ENCODE measurements at places on chromosomes 5 and 9.

DNA sequence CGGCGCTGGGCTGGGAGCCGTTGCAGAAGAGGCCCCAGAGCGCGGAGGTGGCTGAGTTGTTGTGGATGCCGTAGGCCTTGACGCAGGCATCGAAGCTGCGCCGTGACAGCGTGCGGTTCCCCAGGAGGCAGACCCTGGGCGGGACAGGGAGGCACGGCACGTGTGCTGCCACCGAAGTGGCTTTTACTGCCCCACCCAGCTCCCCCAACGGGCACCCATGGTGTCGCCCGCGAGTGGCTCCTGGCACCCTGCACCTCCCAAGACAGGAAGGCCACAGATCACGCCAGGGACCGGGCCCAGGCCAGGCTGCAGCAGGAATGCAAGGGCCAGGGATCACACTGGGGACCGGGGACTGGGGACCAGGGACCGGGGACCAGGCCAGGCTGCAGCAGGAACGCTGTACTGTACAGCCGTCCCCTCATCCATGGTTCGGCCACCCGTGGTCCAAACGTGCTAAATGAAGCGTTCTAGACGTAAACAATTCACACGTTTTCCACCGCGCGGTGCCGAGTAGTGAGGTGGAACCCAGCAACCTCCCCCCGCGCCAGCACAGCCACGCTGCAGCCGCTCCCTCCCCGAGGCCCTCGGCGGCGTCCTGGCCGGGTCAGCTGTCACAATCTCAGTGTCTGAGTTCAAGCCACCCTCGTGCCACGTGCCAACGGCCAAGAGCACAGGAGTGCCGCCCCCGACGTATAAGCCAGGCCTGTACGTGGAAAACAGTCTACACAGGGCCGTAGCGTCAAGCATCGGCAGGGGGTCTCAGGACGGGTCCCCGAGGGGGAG, 27.8 kb downstream of the SLC12A7 start:
- no peak for DNase-seq

DNA sequence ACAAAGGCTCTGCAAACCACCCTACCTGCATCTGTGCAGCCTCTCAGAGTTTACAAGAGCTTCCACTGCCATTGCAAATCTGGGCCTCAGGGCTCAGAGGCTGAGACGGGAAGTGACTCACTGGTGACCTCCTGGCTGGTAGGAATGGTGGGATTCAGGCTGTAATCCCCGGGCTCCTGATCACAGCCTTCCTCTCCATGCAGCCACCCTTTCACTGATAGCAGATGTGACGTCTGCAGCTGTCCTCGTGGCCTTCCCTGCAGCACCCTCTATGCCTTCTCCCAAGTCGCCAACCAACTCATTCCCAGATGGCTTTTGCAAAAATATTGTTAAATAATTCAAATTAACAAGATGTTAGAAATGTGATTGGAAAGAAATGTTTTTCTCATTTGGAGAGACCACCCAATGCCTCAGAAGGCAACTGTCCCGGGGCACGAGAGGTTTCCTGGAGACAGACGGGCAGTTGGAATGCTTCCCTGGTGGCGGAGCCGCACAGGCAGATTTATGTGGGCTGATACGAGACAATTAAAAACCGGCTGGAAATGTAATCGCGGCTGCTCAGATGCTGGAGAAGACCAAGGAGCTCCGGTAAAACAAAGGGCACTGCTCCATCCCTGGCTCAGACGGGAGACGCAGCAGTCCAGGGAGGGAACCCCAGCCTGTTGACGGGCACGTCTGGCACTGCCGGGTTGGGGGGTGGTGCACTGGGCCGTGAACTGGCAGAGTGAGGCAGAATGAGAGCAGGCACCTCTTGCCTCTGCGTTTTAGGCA, 34.4 kb upstream of the SLC25A51 start:
- DNase-seq, result no peak

DNA sequence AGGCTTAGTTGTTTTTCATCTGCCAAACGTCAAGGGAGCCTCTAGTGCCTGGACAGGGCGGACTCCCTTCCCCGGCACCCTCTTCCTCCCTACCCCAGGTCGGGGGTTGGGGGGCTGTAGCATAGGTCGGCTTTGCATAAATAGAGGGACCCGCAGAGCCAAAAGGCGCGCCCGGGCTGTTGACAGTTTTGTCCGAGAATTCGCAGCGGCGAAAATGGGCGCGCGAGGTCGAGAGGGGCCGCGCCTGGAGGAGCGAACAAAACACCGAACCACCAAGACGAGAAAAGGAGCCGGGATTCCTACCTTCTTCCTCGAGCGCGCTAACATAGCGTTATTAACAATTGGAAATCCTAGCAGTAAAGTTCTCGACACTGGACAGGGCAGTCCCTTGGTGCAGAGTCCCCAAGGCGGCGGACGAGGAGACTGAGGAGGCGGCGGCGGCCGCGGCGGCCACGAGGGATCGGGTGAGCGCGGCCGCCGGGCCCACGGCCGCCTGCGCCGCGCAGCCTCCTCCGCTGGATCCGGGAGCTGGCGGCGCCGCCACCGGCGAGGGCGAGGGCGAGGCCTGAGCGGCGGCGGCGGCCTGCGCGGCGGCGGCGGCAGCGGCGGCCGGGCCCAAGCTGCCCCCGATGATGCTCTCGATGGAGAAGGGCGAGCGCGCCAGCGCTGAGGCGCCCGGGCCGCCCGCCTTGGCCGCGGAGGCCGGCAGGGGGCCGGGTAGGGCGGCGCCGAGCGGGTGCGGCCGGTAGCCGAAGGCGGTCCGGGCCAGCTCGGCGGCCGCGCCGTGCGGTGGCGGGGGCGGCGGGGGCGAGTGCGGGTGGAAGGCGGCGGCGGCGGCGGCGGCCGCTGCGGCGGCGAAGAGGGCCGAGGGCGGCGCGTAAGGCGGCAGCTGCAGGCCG, 1.7 kb downstream of the FOXD1 start:
- no peak for DNase-seq

DNA sequence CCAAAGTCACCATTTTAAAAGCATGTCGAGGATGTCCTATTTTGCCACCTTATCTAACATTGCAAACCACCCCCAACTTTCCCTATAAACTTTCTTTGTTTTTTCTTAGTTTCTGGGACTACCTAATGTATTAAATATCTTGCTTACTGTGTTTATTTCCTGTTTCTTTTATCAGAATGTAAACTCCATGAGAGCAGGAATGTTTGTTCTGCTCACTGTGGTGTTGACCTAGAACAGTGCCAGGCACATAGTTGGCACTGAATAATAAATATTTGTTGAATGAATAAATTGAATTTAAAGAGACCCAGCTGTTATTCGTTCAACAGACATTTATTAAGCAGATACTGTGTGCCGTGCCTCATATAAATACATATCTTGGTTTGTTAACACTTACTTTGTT, 35.2 kb downstream of the MACIR start:
- DNase-seq, result no peak

DNA sequence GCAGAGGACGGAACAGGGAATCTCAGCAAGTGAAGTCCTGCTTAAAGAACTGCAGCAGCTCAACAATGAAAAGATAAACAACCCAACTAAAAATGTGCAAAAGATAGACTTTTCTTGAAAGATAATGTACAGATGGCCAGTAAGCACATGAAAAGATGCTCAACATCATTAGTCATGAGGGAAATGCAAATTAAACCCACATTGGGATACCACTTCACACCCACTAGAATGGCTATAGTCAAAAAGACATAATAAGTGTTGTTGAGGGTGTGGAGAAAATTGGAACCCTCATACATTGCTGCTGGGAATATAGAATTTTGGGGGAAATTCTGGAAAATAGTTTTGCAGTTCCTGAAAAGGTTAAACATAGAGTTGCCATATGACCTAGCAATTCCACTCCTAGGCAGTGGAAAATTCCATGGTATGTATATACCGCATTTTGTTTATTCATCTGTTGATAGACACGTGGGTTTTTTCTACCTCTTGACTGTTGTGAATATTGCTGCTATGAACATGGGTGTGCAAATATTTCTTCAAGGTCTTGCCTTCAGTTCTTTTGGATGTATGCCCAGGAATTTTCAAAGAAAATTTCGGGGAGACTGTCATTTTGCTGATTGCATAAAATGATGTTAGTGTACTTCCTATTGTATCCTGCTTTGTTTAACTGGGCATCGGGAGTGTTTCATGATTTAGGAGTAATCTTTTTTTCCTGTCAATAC, 7.2 kb downstream of the CNOT8 start:
- no peak for DNase-seq

GRCh38 chr9:86287013-86287412, 4.7 kb upstream of the ISCA1 start:
- DNase-seq, result no peak

DNA sequence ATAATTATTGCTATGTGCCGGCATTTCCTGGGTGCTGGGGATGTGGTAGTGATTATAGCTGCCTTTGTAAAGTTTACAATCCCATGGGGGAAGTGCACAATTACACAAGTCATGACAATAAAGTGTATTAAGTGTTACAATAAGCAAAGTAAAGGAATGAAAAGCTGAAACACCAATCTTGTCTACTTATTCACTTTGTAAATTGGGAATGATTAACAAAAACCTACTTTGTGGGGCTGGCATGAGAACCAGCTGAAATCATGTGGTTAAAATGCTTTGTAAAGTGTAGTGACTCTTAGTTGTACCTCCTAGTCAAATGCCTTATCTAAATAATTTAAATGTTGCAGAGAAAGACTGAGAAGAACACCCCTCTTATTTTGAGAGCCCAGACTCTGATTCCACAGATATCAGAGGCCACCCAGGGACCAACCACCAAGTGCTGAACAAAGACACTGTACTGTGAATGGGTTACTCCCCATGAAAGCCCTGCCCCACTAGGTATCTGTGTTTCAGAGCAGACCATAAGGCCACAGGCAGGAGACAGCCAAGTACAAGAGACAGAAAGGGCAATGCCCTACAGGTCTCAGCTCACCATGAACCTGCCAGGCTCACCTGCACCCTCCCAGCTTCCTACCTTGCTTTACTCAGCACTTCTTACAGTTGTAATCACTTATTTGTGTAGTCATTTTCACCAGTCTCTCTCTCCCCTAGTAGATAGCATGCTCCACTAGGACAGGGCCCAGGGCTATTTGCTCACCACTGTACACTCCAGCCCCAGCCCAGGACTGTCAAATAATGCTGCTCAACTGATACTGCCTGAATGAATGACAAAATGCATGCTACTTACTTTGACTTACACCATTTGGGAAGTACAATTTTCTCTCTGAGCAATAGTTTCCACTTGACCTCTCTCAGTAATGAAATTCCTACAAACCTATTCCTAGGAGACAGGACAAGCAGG, 101.6 kb upstream of the APC start:
- DNase-seq, result no peak

GRCh38 chr5:52794519-52794918, 6.8 kb downstream of the ITGA1 start:
- no peak for DNase-seq

DNA sequence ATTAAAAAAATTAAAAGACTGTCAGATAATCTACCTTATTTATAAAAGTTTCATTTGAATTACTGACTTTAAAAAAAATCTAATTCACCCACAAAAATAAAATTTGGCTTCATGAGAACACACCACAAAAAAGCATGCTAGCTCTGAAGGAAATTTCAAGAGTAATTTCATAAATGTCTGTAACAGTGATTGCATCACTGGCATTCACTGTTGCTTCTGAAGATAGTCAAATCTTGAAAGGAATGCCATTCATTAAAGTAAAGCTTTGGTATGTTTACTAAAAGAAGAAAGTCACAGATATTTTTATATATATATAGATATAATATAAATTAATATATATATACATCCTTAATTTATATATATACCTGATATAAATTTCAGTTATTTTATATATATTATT, 43.4 kb downstream of the NADK2 start:
- DNase-seq, result no peak

GRCh38 chr5:164728733-164729132, 1223.3 kb downstream of the MAT2B start:
- DNase-seq, result no peak

DNA sequence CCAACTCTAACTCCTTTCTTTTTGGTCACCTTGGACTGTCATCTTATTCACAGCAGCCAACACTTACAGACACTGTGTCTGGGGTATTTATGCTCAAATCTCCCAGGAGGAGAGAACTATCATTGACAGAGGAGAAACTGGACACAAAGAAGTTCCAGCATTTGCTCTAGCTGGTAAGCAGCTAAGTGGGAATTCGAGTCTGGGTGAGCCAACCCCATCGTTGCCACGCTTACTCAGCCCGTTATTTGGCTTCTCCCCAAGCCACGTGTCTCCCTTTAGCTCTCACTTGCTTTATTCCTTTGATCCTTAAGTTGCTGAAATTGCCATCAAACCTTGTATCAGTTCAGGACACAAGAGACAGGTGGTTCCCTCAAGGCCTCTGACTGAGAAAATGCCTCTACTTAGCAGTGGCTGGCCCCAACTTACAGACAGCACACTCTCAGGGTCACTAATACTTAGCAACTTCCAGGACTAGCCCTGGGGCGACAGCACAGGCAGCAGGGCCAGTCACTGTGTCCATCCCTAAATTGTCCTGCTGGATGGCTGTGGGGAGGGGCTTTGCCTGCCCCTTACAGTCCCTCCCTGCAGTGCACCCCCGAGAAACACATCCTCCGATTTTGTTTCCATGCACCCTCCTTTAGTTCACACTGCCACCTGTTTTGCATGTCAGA, 1.4 kb downstream of the SLC36A2 start:
- DNase-seq, result no peak

GRCh38 chr5:98735806-98736507, 37.5 kb upstream of the RGMB start:
- no peak for DNase-seq

GRCh38 chr5:63022403-63022802, 443.8 kb downstream of the LRRC70 start:
- DNase-seq, result no peak

GRCh38 chr5:150180241-150181026, 9.4 kb upstream of the SLC6A7 start:
- no peak for DNase-seq

DNA sequence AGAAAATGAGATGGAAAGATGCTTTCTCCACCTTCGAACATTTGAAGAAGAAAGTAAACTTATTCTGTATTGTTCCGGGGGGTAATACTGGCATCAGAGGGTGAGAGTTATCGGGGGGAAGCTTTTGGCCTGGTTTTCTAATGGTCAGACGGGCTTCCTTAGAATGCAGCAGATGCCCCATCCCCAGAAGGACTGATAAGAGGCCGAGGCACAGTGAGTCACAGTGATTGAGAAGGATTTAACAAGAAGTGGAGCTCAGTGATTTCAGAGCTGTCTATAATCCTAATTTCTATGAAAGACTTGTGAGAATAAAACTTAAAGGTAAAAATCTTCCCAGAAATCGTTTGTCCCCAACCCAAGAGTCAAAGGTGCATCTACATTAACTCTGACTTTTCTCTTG, 123.9 kb downstream of the DOCK8 start:
- no peak for DNase-seq
